ENCODE measurements at places on chromosomes 3 and 15.
A peak's percentile ranks its signal among the peaks of the same experiment; 100 is the strongest.

- DNase-seq, result no peak
Measured at GRCh38 chr3:186476044-186476468, 68.1 kb downstream of the CRYGS start.

- no peak for DNase-seq
Measured at GRCh38 chr15:33586786-33587697, 276.3 kb downstream of the RYR3 start.

DNA sequence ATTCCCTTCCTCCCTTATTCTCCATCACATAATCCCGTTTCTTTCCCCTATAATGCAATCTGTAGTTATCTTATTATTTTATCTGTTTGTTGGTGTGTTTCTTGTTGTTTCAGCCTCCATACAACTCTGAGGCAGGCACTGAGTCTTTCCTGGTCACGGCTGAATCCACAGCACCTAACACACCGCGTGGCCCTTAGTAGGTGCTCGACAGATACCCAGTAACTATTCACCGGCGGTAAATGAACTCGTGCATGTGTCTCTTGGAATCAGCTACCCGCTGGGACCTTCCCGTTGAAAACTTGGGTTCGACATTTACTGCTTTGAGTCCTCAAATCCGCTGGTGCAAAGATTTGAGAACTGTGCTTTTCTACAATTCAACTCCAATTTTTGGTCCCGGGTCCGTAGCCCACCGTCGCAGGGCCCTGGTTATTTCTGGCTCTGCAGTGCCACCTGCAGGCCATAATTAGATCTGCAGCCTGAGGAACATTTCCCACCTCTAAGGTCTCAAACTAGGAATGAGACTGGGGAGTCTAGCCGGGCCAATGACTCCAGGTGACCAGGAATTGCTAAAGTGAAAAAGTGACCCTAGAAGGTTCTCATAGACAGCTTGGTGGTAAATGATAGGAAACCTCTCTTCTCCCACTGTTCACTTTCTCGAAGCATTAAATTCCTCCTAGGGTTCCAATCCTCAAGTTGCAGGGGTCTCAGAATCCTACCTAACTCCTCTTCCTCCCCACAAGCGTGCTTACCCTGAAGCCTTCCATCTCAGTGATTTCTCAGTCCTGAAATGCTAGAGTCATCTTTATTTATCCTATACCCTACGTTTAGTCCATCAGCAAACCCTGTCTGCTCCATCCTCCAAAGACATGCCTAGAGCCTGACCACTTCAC, 40.0 kb upstream of the TRH start:
- DNase-seq, result peak; percentile 19

GRCh38 chr3:39910826-39911464, 101.5 kb downstream of the MYRIP start:
- DNase-seq, result no peak

GRCh38 chr3:51717446-51717845, 10.6 kb downstream of the GRM2 start:
- no peak for DNase-seq

DNA sequence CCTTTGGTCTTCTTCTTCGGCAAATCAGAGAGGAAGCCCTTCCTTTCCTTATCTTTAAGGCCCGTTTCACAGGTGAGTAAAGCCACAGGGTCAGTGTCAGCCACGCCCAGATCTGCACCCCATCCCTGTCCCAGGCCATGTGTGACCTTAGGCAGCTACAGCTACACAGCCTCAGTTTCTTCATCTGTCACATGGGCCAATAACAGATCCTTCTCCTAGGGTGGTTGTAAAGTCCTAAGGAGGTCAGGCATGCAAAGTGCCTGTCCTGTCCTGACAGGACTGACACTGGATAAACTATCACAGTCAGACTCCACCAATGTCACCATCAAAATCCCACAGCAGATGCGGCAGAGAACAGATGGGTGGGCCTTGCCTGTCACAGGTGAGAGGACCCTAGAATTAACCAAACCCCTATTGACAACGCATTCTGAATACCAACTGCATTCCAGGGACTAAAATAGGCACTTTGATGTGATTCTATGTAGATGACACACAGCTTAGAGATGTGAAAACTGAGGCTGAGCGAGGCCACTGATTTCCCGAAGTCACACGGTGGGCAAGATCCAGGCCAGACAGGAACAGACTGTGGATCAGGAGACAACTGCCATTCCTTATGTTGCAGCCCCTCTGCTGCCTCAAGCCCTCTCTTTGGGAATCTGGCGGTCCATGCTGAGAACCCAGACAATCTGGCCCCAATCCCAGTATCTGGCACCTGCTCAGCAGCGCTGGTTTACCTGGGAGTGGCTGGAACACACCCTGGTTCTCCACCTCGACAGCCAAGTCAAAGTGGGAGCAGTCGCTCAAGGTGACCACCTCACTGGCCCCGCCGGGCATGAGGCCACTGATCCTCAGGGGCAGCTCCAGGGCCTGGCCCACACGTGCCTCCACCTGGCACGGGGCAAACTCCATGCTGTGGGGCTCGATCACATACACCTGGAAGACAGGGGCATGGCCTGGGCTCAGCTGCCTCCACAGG, 48.7 kb downstream of the NUP210 start:
- DNase-seq, result no peak

DNA sequence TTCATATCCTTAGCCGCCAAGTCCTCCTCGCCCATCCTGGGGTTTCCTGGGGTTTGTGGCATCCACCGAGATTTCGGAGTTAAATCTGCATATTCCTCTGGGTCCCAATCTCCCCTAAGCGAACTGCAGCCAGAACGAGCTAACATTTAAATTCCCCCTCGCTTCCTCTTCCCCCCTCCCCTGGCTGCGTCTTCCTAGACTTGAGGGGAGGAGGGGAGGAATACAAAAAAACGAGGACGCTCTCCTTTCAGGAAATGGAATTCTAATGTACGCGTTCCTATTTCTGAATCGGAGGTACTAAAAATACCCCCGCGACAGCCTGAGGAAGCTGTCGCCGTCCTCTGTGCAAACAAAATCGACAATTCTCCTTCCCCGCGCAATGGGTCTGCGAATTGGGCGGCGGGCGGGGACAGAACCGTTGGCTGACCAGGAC, 5.6 kb downstream of the FEZF2 start:
- no peak for DNase-seq

DNA sequence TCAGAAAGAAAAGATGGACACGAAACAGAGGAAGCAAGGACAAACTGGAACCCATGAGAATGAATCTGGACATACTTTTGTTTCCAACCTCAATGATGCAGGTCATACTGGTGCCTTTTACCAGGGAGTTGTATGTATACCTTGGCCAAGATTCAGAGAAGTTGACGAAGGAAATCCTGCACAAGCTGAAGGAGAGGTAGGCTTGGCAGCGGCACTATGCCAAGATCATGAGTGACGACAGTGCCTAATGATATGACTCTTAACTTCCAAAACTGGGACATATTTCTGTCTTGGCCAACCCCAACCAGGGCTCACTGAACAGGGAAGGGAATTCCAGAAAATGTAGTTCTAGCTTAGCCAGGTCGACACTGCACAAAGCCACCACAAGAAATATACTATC, 149.2 kb upstream of the SLCO3A1 start:
- no peak for DNase-seq

GRCh38 chr15:68465861-68466560, 34.0 kb upstream of the ITGA11 start:
- DNase-seq, result no peak

- DNase-seq, result no peak
Measured at GRCh38 chr3:137097386-137097785, 139.6 kb downstream of the IL20RB start.

- no peak for DNase-seq
Measured at GRCh38 chr3:32082721-32083120, 23.7 kb upstream of the GPD1L start.

- peak; percentile 57 for DNase-seq
Measured at GRCh38 chr15:51982013-51982769, 10.6 kb upstream of the LEO1 start.

DNA sequence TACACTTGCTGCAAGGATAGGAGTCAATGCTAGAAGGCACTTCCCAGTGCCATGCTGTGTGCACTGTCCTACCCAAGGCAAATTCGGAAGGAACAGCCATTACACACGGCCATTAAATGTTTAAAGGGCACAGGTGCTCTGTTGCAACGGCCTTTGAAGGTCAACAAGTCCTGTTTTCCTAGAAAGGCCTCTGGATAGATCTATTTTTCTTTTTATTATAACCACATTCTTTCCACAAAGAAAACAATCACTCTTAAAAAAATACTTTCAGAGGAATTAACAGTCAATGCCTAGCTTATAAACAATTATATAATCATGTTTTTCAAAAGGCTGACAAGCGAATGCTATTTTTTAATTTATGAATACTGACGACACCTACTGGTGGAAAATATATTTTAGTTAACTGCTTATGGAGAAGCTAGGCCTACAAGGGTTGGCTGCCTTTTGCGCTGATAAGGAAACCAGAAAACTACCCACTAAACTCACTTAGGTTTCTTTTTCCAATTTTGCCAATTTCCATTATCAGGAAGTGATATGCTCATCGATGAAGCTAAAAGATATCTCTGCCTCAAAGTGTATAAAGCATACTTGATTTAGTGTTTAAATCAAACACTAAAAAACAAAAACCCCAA, 2.4 kb downstream of the ARHGEF3 start:
- DNase-seq, result no peak

DNA sequence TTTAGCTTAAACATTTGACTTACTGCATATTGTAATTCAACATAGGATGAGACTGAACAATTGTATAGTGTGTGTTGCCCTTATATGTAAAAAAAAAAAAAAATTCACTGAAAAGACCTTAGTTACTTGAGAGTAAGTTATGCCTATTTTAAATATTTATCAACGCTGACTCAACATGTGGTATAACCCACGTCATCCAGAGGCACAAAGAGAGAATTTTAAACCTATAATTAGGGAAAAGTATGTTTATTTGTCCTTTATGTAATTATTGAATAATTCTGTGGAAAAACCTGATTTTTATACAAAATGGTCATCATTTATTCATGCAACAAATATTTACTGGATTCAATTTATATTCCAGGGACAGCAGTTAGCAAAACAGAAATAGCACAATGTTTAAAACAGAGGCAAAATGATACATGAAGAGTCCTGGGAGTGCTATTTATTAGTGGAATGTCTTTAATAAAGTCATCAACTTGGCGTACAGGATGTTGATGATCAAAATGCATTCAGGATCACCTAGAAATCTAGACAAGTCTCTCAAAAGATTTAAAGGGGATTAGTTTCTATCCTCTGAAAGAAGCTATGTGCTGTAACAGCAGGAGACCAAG, 223.7 kb downstream of the PCCB start:
- no peak for DNase-seq

DNA sequence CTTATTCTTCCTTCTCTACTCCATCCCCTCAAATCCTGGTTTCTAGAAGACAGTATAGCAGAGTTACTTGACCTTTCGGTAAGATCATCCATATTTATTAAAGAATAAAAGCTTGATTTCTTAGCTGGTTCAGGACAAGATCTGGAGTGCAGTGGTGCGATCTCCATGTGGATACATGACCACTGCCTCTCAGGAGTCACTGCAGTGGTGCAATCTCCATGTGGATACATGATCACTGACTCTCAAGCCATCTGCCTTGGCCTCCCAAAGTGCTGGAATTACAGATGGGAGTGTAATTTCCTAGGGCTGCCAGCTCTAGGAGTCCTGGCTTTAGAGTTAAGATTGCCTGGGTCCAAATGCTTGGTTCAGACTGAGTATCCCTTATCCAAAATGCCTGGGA, 16.5 kb downstream of the LARP6 start:
- DNase-seq, result no peak

DNA sequence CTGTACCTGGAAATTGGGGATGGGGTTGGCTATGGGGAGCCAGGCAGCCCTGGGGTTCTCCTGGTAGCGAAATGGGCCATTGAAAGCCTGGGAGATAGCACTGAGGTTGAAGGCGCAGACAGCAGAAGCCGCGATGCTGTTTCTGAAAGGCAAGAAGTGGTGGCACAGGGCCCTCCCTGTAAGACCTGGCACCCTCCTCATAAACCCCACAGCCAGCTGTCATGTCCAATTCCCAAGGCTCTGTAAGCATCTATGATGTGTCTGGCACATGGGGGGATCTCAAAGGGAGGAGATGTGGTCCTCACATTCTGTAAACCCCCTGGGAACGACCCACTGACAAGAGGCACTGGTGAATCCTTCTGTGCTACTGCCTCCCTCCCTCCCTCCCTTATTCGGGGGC, 104.0 kb downstream of the SEMA5B start:
- DNase-seq, result no peak
